ENCODE measurements at places on chromosomes 4 and X. TPM values are rescaled to one million over a fixed set of nuclear protein-coding genes. Genes with fewer than 3 reads are reported as not detected.

- no peak for DNase-seq
Observed at GRCh38 chr4:56227301-56227835, 159.9 kb downstream of the AASDH start.

The MAGEA1 gene
- total RNA-seq: not detected

GRCh38 chr4:54315561-54316538 lies 86.8 kb downstream of the PDGFRA start:
- no peak for DNase-seq

- no peak for DNase-seq
Observed at GRCh38 chr4:33088713-33089112, 2368.5 kb downstream of the PCDH7 start.

- DNase-seq: no peak
Observed at GRCh38 chr4:38015886-38016515, 55.8 kb downstream of the PTTG2 start.
